KG1 (cell line): ENCODE measurements at places on chromosomes 12 and 14.

GRCh38 chr12:128783129-128783574 lies 40.6 kb downstream of the SLC15A4 start:
- no peak for DNase-seq

GRCh38 chr12:52524241-52524897 lies 4.2 kb upstream of the KRT5 start:
- DNase-seq = no peak

GRCh38 chr12:108172033-108172432 lies 42.9 kb downstream of the WSCD2 start:
- DNase-seq = no peak

DNA sequence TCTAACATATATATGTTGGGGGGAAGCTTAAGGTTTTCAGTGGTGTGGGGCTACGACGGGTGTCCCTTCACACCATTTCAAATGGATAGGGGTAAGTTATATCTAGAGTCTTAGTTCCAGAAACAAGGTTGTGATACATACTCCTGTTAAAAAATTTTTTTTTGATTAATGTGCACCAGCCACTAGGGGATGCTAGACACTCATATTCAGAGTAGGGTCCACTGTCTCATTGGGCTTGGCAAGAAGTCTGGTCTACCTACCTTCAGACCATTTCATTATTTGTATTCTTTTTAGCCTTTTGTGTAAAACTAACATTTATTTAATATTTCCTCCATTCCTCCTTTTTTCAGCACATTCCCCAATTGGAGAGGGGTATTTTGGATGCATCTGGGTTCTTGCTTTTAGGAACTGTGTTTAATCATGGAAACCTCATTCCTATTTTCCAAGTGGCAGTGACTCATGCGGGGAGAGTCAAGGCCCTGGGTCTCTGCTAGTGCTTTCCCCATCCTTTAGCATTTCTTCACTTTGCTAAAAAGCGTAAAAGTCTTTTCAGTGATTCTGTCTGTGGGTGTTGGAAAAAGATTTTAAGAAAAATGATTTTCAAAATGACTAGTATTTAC lies 33.4 kb downstream of the ANO4 start:
- no peak for DNase-seq

- no peak for DNase-seq
Observed at GRCh38 chr12:105803292-105803691, 335.5 kb downstream of the NUAK1 start.

GRCh38 chr12:75921622-75922289 lies 109.8 kb downstream of the PHLDA1 start:
- no peak for DNase-seq

DNA sequence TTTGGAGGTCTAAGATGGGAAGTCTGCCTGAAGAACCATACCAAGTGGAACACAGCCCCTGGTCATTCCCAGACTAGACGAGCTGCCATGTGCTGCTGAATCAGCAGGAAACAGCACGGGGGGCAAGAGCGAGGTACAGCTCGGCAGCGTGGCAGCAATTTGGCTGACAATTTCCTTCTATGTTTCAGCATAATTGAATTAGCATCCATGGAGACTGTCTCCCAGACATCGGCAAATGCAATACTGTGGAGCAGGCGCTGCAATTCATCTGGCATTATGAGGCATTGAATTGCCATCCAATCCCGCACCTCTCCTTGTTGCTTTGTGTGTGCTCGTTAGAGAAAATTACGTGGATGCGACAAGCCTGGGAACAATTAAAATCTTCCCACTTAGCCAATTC lies 46.0 kb upstream of the CCDC60 start:
- no peak for DNase-seq

- DNase-seq = no peak
Observed at GRCh38 chr14:68708343-68708742, 84.5 kb downstream of the ZFP36L1 start.

DNA sequence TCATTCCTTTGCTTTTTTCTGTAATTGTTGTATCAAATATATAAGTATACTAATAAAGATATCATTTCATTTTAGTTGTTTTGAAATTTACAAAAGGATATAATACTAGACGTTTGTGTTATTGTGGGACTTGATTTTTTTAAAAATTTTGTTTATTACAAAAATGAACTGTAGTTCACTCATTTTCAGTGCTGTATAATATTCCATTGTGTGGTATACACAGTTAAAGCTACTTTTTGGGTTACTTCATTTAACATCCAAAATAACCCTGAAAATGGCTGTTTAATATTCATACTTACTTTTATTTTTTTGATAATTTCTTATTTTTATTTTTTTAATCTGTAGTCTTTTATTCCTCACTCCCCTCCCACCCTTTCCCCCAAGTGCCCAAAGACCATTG lies 21.4 kb downstream of the SLC38A2 start:
- no peak for DNase-seq

GRCh38 chr12:50839042-50839441 lies 3.7 kb upstream of the TMPRSS12 start:
- no peak for DNase-seq

- DNase-seq = no peak
Observed at GRCh38 chr12:132924356-132924755, 31.8 kb downstream of the ZNF605 start.

DNA sequence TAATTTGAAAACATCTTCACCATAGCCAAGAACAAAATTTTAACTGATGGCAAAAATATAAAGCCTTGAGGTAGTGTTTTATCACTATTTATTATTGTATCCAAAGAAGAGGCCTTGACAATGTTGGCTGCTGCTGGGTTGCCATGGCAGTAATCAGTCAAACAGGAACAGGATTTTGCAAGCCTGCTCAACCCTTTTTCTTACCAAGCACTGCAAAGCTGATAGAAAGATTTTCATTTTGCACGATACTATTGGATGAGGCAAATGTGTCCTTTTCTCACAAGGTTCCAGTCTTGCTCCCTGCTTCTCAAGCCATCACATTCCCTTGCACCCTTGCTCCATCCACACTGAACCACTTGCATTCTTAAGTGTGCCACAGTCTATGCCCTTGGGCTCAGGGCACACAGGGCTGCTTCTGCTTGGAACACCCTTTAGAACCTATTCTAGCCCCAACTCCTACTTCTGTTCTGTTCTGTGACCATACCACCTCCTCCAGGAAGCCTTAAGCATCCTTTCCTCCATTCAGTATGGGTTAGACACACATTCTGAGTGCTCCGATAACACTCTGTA lies 76.5 kb upstream of the AMIGO2 start:
- no peak for DNase-seq

GRCh38 chr14:68619790-68620574 lies 172.9 kb downstream of the ZFP36L1 start:
- no peak for DNase-seq

DNA sequence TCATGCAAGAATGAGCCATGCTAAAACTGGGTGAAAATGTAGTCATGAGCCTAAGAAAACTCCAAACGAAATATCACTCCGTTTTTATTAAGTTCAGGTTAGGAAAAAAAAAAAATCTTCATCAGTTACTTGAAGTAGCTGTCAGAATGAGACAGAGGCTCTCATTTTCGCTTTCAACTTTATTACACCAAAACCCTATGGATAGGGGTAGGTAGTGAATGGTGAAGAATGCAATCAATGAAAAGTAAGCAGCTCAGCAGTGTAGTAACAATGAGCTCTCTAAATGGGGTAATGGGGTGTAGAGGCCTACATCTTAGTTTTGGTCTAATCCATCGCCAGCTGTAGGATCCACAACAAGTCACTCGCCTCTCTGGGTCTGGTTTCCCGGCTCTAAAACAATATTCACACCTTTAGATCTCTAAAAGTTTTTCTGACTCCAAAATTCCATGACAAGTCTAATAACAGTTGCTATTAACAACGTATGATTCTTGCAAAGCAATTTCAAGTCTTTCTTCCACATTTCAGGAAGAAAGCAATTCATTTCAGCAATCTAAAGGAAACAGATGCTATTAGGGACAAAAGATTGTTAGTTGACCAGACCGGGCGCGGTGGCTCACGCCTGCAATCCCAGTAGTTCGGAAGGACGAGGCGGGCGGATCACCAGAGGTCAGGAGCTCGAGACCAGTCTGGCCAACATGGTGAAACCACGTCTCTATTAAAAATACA lies 1.7 kb downstream of the BTBD7 start:
- no peak for DNase-seq

DNA sequence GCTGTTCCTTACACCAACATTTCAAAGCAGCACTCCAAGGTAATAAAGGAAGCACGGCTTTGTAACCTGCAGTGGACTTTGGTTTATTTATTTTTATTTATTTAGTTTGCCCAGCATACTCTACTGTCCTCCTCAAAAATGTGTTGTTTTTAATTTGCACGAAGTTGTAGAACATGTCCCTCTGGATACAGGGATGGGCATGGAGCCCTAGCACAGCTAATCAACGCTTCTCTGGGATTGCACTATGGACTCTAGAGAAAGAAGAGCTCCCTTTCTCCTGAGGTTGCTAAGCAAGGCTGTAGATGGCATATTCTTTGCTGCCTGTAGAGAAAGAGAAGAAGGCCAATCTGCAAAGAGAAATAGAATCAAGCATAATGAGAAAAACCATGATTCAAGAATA lies 5.9 kb upstream of the ANAPC5 start:
- DNase-seq = no peak

DNA sequence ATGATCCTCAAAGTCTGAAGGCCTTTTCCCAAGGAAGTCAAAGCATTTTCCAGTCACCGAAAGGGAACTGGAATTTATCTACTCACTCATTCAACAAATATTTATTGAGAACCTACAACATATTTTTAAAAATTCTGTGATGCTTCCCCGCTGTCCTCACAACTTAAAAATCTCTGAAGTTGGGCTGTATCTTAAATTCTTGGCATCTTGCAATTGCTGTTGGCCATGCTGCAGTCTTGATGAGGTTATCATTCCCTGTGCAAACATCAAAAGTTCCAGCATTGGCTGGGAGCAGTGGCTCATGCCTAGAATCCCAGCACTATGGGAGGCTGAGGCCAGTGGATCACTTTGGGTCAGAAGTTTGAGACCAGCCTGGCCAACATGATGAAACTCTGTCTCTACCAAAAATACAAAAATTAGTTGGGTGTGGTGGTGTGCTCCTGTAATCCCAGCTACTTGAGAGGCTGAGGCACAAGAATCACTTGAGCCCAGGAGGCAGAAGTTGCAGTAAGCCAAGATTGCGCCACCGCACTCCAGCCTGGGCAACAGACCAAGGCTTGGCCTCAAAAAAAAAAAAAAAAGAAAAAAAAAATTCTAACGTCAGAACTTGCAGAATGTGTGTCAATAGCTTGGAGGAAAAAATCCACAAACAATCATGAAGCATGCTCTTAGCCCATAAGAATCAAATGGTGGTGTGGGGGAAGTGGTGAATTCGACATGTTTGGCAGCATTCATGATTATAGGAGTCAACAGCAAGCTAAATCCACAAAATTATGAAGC lies 34.9 kb downstream of the CCDC177 start:
- no peak for DNase-seq

GRCh38 chr12:3747543-3747942 lies 5.4 kb downstream of the CRACR2A start:
- no peak for DNase-seq

GRCh38 chr12:70083677-70084020 lies 159.6 kb upstream of the CNOT2 start:
- DNase-seq = no peak

DNA sequence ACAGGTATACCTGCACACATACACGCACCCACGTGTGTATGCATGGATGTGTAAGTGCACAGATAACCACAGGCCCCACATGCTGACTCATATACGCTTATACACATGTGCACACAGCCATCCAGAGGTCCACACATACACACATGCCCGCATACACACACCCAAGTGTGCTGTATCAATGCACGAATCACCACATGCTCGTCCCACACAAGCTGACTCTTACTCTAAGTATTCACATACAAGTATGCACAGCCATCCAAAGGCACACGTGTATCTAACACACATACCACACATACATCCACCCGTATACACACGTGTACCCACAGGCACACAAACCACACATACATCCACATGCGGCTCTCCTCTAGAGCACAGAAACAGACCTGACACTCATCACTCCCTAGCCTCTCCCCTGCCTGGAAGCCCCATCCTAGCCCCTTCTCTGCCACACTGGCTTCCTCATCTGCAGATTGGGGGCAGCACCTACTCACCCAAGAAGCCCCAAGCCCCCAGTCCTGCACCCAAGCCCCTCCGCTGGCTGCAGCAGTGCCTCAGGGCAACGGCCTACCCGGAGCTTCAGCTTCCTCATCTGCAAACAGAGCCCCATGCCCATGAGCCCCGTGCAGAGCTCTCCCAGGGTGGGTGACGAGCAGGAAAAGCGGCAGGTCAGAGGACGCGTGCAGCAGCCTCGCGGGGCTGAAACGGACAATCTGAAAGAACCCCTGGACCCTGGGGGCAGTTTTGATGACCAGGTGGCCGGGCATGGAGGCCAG lies 105.4 kb downstream of the NCOR2 start:
- DNase-seq = no peak

- DNase-seq = no peak
Observed at GRCh38 chr12:42565633-42566032, 23.9 kb downstream of the PRICKLE1 start.

GRCh38 chr12:56202366-56202765 lies 13.1 kb upstream of the SMARCC2 start:
- DNase-seq = no peak

GRCh38 chr14:100342195-100342594 lies 19.1 kb downstream of the SLC25A47 start:
- DNase-seq = no peak

GRCh38 chr12:30385706-30386105 lies 310.0 kb downstream of the IPO8 start:
- DNase-seq = no peak

DNA sequence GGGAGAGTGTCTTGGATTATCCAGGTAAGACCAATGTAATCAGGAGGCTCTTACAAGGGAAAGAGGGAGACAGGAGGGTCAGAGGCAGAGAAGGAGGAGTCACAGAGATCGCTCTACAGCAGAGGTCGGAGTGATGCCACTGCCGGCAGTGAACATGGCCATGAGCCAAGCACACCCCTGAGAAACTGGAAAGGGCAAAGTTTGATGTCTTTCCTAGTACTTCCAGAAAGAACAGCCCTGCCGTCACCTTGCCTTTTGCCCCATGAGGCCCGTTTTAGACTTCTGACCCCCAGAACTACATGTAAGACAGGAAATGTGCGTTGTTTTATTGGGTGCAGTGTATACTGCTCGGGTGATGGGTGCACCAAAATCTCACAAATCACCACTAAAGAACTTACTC lies 133.7 kb downstream of the CALM1 start:
- no peak for DNase-seq

DNA sequence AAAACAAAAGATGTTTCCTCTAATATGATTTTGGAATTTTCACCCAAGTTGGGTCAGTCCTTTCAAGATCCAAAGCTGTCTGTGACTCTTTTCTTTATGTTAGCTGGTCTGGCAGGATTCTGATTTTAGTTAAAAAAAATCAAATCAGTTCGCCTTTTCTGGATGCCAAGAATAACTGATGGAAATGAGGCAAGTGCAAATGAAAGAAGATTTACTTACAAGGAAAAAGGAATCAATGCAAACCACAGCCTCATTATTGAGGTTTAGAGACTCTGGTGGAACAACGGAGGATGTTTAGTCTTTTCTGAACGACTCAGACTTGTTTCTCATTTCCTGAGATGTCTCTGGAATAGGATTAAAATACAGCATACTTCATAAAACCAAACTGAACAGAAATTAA lies 117.0 kb upstream of the DYRK2 start:
- DNase-seq = no peak
